ENCODE measurements at places on chromosomes 4 and X. TPM values are rescaled to one million over a fixed set of nuclear protein-coding genes. Genes with fewer than 3 reads are reported as not detected.

Gene SUPT20HL1
- total RNA-seq: not detected

- peaks cover 2% of the 10 kb centered on the region for H3K36me3 ChIP-seq
- no peaks in the 10 kb centered on the region for H3K27me3 ChIP-seq
- DNase-seq: no peak
Observed at GRCh38 chr4:99825272-99825671, 8.6 kb downstream of the DAPP1 start.

Gene NPFFR2
- not detected for total RNA-seq

- no peaks in the 10 kb centered on the region for H3K36me3 ChIP-seq
- H3K4me1 ChIP-seq: no peaks in the 10 kb centered on the region
- peaks cover 1% of the 10 kb centered on the region for H3K27me3 ChIP-seq
Observed at GRCh38 chr4:78767350-78767749, 8.8 kb upstream of the BMP2K start.

Gene HELT
- not detected for total RNA-seq

GRCh38 chrX:38192007-38192810 lies 28.5 kb downstream of the SRPX start:
- DNase-seq: peak; percentile 10
- no peaks in the 10 kb centered on the region for H3K27me3 ChIP-seq
- no peaks in the 10 kb centered on the region for H3K36me3 ChIP-seq
- H3K4me1 ChIP-seq: no peaks in the 10 kb centered on the region
- no peak overlapping the region for H3K27ac ChIP-seq

Gene SLITRK4
- not detected for total RNA-seq

GRCh38 chrX:139766545-139766983 lies 58.6 kb upstream of the MCF2 start:
- DNase-seq: peak; percentile 51
- H3K4me1 ChIP-seq: peaks cover 5% of the 10 kb centered on the region
- H3K27me3 ChIP-seq: no peaks in the 10 kb centered on the region
- no peak overlapping the region for H3K27ac ChIP-seq
- H3K4me3 ChIP-seq: no peak overlapping the region

DNA sequence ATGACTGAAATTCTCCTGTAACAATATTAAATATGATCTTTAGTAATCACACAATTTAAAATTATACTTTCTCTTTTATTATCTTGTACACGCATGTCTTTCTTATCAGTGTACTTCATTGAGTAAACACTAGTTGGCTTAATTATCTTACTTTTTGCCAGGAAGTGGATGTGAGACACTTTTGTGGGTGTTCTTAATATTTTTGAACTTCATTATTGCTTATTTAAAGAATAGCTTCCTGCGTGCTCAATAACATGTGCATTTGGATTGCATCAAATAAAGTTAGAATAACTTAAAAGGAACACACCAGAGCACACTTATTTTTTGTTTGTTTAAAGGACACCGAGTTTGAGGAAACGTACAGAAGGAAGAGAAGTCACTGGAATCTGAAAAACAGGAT lies 128.5 kb upstream of the VEGFC start:
- no peaks in the 10 kb centered on the region for H3K27me3 ChIP-seq
- no peak for DNase-seq
- no peak overlapping the region for H3K4me3 ChIP-seq
- no peaks in the 10 kb centered on the region for H3K36me3 ChIP-seq
- no peak overlapping the region for H3K27ac ChIP-seq

- H3K4me1 ChIP-seq: no peaks in the 10 kb centered on the region
- H3K36me3 ChIP-seq: no peaks in the 10 kb centered on the region
- H3K27me3 ChIP-seq: no peaks in the 10 kb centered on the region
- H3K27ac ChIP-seq: no peak overlapping the region
Observed at GRCh38 chr4:146442801-146443200, 78.9 kb downstream of the SLC10A7 start.

DNA sequence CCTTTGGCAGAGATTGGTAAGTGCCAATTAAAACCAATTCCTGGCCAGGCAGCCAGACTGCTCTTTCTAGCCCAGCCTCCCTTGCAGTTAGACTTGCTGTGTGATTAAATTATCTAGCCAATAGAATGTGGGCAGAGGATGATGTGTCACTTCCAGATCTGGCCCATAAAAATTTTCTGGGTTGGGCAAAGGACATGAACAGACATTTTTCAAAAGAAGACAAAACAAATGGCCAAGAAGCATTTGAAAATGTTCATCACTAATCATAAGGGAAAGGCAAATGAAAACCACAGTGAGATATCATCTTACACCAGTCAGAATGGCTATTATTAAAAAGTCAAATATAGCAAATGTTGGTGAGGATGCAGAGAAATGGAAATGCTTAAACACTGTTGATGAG lies 71.4 kb upstream of the STIM2 start:
- H3K36me3 ChIP-seq: no peaks in the 10 kb centered on the region
- H3K4me3 ChIP-seq: no peak overlapping the region
- H3K27me3 ChIP-seq: no peaks in the 10 kb centered on the region
- H3K4me1 ChIP-seq: no peaks in the 10 kb centered on the region

DNA sequence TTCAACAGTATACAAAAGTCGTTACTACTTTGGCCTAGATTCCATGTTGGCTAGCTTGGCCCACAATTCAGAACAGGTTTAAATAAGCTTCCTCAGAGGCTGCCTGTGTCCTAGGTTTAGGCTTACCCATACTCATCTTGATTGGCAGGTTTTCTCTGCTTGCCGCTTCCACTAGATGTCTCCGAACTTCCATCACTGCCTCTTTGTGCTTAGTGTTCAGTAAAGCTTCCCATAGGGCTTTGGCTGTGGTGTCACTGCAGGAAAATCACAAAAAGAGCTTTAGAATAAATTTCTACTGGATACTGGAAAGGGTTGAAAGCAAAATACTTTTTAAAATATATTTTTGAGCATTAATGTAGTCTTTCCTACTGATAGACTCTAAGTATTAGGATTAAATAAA lies 52.4 kb downstream of the SCFD2 start:
- DNase-seq: no peak
- no peaks in the 10 kb centered on the region for H3K27me3 ChIP-seq
- no peak overlapping the region for H3K27ac ChIP-seq
- H3K4me1 ChIP-seq: no peaks in the 10 kb centered on the region

- H3K27ac ChIP-seq: no peak overlapping the region
- no peaks in the 10 kb centered on the region for H3K4me1 ChIP-seq
- no peaks in the 10 kb centered on the region for H3K27me3 ChIP-seq
- DNase-seq: no peak
- no peak overlapping the region for H3K4me3 ChIP-seq
Observed at GRCh38 chr4:14254252-14254651, 626.7 kb upstream of the BOD1L1 start.

- no peaks in the 10 kb centered on the region for H3K27me3 ChIP-seq
- no peaks in the 10 kb centered on the region for H3K36me3 ChIP-seq
- H3K4me1 ChIP-seq: no peaks in the 10 kb centered on the region
- DNase-seq: no peak
- no peak overlapping the region for H3K27ac ChIP-seq
Observed at GRCh38 chr4:62208921-62209320, 1008.8 kb downstream of the ADGRL3 start.

- H3K4me3 ChIP-seq: no peak overlapping the region
- no peak for DNase-seq
- H3K4me1 ChIP-seq: no peaks in the 10 kb centered on the region
- no peaks in the 10 kb centered on the region for H3K36me3 ChIP-seq
- no peak overlapping the region for H3K27ac ChIP-seq
Observed at GRCh38 chr4:69713593-69713992, 46.8 kb downstream of the SULT1B1 start.

DNA sequence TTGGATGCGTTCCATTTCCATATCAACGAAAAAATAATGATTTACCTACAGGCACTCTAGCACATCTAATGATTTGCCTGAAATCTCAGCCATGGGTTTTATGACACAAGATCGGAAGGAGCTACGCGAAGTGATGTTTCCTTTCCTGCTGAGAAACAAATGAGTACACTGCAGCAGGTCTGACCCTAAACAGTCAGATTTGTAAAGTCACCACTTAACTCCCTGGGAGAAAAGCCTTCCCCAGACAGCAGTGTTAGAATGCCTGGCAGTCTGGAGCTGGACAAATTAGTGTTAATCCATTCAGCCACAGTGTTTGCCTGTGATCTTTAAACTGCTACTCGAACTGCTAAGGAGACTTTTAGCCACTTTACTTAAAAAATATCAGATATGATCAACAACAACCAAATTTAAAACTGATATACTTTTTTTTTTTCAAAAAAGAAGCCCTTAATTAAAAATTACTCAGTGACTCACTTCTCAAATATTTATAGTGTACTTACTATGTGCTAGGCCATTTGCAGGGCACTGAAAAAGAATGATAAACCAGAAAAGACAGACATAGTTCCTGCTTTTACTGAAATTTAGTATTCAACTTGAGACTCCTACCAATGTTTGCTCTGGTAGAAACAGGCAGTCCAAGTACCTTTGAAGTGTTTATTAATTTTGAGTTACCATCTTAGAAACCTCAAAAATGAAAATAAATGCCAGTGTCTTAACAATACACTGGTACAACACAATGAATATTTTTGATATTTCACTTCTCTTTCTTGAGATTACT lies 104.5 kb downstream of the SHISA3 start:
- H3K4me3 ChIP-seq: no peak overlapping the region
- DNase-seq: no peak
- no peak overlapping the region for H3K27ac ChIP-seq
- H3K36me3 ChIP-seq: peaks cover 32% of the 10 kb centered on the region

DNA sequence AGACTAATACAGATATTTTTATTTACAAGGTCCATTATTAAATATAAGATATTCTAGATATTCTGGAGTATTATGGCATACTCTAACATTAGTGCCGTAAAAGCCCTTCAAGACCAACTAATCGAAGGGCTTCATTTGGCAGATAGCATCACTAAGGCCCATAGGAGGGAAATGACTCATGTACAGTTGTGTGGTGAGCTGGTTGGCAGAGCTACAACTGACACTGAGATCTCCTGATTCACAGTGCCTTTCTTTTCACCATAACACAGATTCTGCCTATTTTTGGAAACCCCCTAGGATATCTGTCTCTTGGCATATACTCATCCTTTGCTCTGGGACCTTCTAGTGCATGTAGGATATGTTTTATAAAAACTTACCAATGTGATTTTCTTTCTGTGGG lies 201.7 kb upstream of the AFF2 start:
- H3K4me3 ChIP-seq: no peak overlapping the region
- H3K27me3 ChIP-seq: no peaks in the 10 kb centered on the region
- H3K36me3 ChIP-seq: no peaks in the 10 kb centered on the region
- H3K4me1 ChIP-seq: no peaks in the 10 kb centered on the region
- DNase-seq: no peak
- H3K27ac ChIP-seq: no peak overlapping the region

Gene ARHGAP6
- 1.8 TPM for total RNA-seq

Gene GAGE12J
- total RNA-seq: not detected

Gene ARR3
- not detected for total RNA-seq

DNA sequence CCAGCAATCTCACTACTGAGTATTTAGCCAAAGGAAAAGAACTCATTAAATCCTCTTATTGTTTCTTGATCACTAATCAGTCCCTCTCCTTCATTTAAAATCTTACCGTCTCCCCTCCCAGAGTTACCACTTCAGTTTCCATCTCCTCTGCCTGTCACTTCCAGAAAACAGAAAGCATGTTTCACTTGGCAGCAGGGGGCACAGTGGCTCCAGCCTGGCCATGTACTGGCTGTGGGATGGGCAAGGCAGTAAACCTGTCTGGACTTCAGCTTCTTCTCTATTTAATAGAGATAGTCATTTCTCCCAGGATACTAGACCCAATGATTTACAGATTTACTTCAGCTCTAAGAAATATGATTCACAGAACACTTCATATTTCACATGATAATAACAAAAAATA lies 63.2 kb downstream of the CD40LG start:
- H3K4me1 ChIP-seq: peaks cover 10% of the 10 kb centered on the region
- H3K36me3 ChIP-seq: peaks cover 20% of the 10 kb centered on the region
- peak overlapping the region; percentile 14 for H3K27ac ChIP-seq

DNA sequence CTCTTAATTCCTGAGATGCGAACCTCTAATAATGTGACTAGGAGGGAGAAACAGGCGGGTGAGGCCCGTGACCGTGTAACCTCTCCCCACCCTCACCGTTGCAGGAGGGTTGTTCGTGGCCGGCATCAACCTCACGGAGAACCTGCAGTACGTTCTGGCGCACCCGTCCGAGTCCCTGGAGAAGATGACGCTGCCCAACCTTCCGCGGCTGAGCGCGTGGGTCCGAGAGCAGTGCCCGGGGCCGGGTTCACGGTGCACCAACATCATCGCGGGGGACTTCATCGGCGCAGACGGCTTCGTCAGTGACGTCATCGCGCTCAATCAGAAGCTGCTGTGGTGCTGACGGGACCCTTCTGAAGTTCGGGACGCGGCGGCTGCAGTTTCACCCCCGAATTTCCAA lies 17.8 kb downstream of the PLCXD1 start:
- peaks cover 3% of the 10 kb centered on the region for H3K36me3 ChIP-seq
- no peaks in the 10 kb centered on the region for H3K27me3 ChIP-seq
- H3K4me3 ChIP-seq: no peak overlapping the region
- DNase-seq: no peak

Gene PDLIM5
- 36.5 TPM for total RNA-seq

GRCh38 chr4:70531981-70532380 lies 13.6 kb downstream of the AMTN start:
- no peak for DNase-seq
- H3K27ac ChIP-seq: no peak overlapping the region
- H3K36me3 ChIP-seq: no peaks in the 10 kb centered on the region
- H3K4me3 ChIP-seq: no peak overlapping the region
- H3K27me3 ChIP-seq: no peaks in the 10 kb centered on the region

Measured in CD4-positive, CD25-positive, alpha-beta regulatory T cell (primary cell).